ENCODE measurements at places on chromosomes 11 and 22.

- DNase-seq = no peak
These were observed 88.9 kb upstream of the CLNS1A start for GRCh38 chr11:77726524-77726923.

GRCh38 chr11:69894648-69895047 lies 75.4 kb upstream of the FGF3 start:
- DNase-seq = no peak

GRCh38 chr11:122742301-122743018 lies 86.9 kb downstream of the UBASH3B start:
- no peak for DNase-seq

DNA sequence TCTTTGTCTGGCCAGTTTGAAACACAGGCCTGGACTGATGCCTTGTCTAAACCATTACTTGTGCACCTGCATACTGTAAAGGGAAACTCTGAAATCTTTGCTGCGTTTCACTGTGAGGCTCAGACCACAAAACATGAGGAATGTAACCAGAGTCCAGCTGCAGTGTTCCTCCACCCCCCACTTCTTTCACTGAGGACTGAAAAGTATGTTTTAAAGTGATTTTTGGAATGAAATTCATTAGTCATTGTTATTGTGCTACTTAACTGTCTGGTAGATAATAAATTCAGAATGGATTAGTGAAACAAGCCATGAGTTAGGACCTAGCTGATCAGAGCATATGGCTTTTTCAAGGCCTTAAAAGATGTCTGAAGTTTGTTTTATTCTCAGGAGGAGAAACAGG lies 181.2 kb downstream of the WNT11 start:
- no peak for DNase-seq

- DNase-seq = no peak
These were observed 89.5 kb upstream of the KCNQ1OT1 start for GRCh38 chr11:2789331-2789730.

DNA sequence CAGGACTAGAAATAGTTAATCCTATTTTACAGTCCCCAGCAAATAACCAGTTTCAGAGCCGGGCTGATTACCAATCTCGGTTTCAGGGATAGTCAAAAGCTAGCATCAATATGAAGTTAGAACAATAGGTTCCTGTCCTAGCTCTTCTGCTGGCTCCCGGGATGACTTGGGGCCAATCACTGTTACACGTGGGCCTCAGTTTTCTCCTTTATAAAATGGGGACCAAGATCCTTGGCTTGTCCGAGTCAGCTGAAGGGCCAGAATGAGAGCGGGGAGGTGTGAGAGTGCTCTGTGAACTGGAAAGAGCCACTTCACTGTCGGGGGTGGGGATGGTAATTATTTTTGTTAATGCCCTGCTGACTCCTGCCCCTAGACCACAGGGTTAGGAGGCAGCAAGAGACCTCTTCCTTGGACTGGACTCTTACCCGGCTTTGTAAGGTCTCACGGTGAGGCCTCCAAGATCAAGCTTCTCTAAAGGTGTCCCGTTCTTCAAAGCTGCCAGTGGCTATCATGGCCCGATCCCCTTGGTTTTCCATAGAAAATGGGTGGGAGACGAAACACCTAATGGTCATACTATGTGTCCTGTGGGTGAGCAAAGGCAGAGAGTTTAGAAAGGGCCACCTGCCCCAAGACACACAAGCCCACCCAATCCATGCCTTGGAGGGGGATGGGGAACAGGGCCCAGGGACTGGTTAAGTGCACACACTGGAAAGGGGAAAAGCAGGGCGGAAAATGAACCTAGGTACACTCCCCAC lies 1.4 kb downstream of the UCP2 start:
- no peak for DNase-seq

GRCh38 chr11:10291801-10292638 lies 2.0 kb downstream of the SBF2 start:
- DNase-seq = no peak

DNA sequence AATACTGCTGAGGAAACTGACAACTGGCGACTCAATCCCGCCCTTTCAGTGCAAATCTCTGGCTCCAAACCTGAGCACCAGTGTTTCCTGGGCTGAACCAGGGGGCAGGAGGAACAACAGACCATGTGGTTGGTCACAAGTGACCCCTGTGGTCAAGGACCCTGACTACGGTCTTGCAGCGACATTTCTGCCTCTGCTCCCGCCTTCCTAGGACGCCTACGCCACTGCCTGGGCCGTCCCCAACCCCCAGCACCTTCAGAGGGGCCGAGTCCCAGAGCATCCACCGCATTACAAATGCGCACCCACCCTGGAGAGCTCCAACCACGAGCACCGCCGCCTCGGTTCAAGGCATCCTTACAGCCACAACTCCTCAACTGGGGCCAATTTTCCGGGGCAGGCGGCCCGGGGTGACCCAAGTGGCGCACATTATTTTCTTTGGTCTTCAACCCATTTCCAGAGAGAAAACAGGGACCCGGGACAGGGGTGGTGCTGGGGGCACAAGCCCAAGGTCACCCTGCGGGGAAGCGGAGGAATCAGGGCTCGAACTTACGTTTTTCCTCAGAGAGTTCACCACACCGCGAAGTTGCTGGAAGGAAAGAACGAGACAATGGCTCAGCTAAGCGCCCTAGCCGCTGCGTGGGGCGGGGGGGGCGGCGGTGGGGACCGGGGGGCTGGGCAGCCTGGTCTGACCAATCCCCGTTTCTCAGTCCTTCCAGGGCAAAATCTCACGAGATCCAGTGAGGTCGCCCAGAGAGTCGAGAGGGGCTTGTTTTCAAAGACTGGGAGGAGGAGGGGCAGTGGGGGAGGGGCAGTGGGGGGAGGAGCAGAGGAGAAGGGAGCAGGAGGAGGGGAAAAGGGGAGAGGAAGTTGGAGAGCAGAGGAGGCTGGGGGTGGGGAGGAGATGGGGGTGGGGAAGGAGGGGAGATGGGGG lies 1.8 kb downstream of the PRAME start:
- peak; percentile 93 for DNase-seq

GRCh38 chr22:28560046-28560742 lies 119.4 kb downstream of the TTC28 start:
- DNase-seq = no peak

GRCh38 chr11:21415606-21416005 lies 746.2 kb downstream of the NELL1 start:
- no peak for DNase-seq

- no peak for DNase-seq
These were observed 13.1 kb upstream of the ACCSL start for GRCh38 chr11:44034639-44035038.
